AML-193 (cell line): ENCODE measurements at places on chromosomes 7 and 10.

DNA sequence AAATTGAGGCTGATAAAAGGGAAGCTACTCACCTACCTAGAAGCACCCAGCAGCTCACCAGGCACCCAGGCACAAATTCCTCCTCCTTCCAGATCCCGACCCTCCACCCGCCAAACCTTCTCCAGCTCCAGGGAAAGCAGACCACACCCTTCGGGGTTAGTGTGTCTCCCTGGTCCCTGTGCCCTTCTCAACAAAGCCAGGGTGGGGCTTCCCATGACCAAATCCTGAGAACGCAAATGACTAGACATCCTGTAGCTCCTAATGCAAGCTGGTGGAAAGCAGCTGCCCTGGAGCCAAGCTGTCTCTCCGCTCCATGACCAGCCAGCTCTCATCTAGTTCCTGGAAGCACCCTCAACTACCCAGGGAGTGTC lies 4.4 kb downstream of the TBX20 start:
- DNase-seq, result no peak

DNA sequence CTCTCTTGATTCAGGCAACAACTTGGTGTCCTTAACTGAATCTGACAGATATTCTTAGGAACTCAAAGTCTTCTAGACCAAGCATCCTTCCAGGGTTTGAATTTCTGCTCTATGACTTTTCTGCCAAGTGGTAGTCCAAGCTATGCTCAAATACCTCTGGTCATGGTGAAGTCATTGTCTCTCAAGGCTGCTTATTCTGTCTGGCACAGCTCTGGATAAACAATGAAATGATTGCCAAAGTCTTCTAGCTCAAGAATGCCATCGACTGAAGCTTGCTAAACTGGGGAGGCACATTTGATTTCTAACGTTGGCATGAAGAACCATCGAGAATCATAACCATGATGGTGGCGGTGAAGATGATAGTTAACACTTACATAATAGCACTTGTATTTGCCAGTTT lies 116.2 kb upstream of the MKX start:
- no peak for DNase-seq

GRCh38 chr7:90201500-90202195 lies 9.9 kb upstream of the STEAP2 start:
- DNase-seq, result no peak

DNA sequence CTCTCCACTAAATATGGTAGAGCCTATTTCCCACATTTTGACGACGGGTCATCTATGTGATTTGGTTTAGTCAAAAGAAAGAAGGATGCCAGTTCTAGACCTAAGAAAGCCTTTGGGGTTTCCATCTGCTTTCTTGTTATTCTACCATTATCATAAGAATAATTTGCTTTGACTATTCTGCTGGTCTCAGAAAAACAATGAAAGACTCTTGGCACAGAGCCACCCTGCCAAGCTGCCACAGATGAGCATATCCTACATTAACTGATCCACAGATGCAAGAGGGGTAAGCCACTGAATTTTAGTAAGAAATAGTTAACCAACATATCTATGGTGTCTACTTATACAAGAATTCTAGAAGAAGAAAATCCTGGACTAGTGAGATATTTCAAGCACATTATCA lies 158.6 kb upstream of the MAGI2 start:
- DNase-seq, result no peak

DNA sequence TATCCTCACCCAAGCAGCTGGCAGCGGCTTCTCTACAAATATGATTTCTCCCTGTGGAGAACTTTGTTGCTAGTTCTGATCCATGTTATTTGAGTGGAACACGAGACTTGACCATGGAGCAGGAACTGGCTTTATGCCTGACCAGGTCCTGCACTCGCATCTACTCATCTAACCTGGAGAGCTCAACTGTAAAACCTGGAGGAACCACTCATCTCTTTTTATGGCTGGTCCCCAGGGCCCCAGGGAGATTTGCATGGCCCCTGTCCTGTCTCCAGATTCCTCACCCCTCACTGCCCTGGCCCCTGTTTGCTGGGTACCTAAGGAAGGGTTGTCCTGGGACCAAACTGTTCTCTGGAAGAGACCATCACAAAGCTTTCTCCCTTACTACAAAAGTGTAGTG lies 16.0 kb downstream of the TCAF1 start:
- no peak for DNase-seq

DNA sequence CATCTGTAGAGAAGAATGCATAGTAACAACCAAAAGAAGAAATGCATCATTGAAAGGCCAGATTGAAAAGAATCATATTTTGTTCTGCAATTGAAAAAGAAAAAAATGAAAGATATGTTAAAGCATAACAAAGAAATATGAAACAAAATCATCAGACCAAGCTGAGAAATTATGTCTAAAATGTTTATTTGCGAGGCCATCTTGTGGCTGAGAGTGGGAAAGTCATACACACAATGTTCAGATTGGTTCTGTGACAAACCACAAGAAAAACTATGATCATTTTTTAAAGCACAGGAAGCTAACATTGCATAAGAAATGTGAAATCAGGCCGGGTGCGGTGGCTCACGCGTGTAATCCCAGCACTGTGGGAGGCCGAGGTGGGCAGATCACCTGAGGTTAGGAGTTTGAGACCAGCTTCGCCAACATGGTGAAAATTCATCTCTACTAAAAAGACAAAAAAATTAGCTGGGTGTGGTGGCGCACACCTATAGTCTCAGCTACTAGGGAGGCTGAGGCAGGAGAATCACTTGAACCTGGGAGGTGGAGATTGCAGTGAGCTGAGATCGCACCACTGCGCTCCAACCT lies 36.6 kb downstream of the ABCB5 start:
- peak; percentile 55 for DNase-seq

- DNase-seq, result no peak
Measured at GRCh38 chr7:148556892-148557291, 33.7 kb upstream of the C7orf33 start.

GRCh38 chr10:4833286-4833685 lies 7.3 kb downstream of the AKR1E2 start:
- DNase-seq, result no peak

DNA sequence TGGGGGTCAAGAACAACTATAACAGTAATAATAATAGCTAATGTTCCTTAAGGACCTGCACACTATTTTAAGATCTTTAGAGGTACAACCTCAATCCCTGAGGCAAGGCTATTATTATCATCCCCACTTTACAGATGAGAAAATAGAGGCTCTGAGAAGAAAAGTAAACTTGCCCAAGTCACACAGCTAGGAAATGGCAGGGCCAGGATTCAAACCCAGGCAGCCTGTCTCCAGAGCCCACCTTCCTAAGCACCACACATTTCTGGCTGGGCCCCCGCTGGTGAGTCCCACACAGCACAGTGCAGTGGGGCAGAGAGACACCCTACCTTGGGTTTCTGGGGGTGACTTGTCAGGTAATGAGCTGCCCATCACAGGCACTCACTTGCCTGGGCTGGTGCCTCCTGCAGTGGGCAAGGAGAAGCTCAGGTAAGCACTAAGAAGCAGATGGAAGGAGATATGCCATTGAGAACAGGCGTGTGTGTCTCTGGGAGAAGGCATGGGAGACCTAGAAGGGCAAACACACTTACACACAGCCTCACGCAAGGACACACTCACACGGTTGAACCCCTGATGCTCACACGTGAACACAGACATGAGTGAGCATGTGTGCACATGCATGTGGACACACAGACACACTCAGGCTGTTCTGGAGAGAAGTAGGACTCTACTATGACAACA lies 104.4 kb upstream of the ZMIZ1 start:
- no peak for DNase-seq

DNA sequence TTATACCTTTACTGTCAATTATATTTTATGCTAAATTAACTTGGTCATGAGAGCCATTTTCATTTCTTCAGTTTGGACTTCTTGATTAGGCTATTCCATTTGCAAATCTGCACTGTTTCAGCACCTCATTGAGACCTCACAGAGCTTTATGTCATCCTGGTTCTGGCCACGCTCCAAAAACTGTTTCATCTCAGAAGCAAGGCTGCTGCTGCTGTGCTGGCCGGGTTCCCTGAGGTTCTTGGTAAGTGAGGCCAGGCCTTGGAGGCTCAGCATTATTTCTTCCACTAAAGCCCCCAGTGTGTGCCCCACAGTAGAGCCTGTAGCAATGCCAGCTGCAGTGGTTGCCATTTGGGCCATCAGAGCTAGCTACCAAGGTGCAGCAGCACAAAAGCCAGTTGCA lies 7.8 kb upstream of the ZNF485 start:
- no peak for DNase-seq

- DNase-seq, result no peak
Measured at GRCh38 chr7:139502226-139502625, 18.8 kb upstream of the KLRG2 start.

GRCh38 chr7:17374654-17375053 lies 76.2 kb downstream of the AHR start:
- no peak for DNase-seq

DNA sequence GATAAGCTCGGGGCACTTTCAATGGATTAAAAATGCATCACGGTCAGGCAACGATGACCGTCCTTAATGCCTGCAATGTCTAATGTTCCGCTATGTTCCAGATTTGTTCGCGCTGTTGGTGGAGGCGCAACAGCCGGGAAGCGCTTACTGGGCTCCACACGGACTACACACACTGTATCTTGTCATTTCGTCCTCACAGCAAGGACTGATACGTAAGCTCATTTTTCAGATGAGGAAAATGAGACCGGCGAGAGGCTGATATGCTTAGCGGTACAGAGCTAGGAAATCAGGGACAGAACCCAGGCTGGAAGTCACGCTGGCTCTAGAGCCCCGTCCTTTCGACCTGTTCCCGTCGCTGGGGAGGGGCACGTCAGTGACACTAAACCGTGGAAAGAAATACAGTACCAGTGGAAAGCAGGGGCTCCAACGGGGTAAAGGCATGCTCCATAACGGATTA lies 670 bp downstream of the TPK1 start:
- peak; percentile 38 for DNase-seq

- no peak for DNase-seq
Measured at GRCh38 chr7:63925262-63925625, 73.4 kb upstream of the ZNF722 start.

- no peak for DNase-seq
Measured at GRCh38 chr7:158531661-158532060, 56.0 kb downstream of the PTPRN2 start.

- no peak for DNase-seq
Measured at GRCh38 chr10:130341356-130341755, 205.2 kb downstream of the GLRX3 start.

DNA sequence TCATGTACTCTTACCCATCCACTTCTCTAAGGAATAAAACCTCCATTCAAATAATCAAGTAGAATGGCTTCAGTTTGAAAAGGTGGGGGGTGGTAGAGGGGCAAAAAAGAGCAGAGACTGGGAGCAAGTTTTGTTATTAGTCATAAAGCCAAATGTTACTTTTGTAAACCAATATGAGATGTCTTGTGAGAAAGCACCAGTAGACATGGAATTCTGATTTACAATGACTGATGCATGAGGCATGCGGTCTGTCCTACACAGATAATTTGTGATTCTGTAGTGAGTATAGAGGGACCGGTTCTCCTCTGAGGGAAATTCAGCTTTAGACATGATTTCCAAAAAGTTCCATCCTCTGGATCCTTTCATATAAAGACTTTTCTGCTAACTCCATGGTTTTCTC lies 12.9 kb upstream of the ABCA13 start:
- no peak for DNase-seq
